ENCODE measurements at places on chromosomes 16 and 17. TPM values are rescaled to one million over a fixed set of nuclear protein-coding genes. Genes with fewer than 3 reads are reported as not detected.

FBXW10B gene
- 0.83 TPM for total RNA-seq

SP6 gene
- not detected for total RNA-seq

RAB37 gene
- 0.19 TPM for total RNA-seq

MT1F gene
- not detected for total RNA-seq

FSCN2 gene
- 0.29 TPM for total RNA-seq

ZG16 gene
- not detected for total RNA-seq

SLC6A2 gene
- not detected for total RNA-seq

TBC1D3I gene
- total RNA-seq, result 0.23 TPM

GP1BA gene
- total RNA-seq, result not detected

HES7 gene
- 0.34 TPM for total RNA-seq

TOB1 gene
- 9.3 TPM for total RNA-seq

RAP1GAP2 gene
- 0.57 TPM for total RNA-seq

ACSM2A gene
- total RNA-seq, result not detected

GLTPD2 gene
- not detected for total RNA-seq

DNAH3 gene
- under 0.01 TPM for total RNA-seq

KRTAP16-1 gene
- total RNA-seq, result not detected

HP gene
- not detected for total RNA-seq

CHAD gene
- total RNA-seq, result not detected

LGALS9 gene
- total RNA-seq, result not detected

Data from LHCN-M2 (cell line).